ENCODE measurements at places on chromosomes 2 and 18.

- DNase-seq, result no peak
- no peaks in the 10 kb centered on the region for H3K36me3 ChIP-seq
- no peak overlapping the region for H3K27ac ChIP-seq
- no peak overlapping the region for H3K4me3 ChIP-seq
- no peaks in the 10 kb centered on the region for H3K4me1 ChIP-seq
Measured at GRCh38 chr2:237540823-237541222, 25.6 kb upstream of the PRLH start.

GRCh38 chr18:48229552-48229981 is 179.6 kb downstream of the ZBTB7C start:
- no peak for DNase-seq
- peaks cover 22% of the 10 kb centered on the region for H3K4me1 ChIP-seq
- H3K4me3 ChIP-seq, result no peak overlapping the region
- H3K27me3 ChIP-seq, result peaks cover 2% of the 10 kb centered on the region

DNA sequence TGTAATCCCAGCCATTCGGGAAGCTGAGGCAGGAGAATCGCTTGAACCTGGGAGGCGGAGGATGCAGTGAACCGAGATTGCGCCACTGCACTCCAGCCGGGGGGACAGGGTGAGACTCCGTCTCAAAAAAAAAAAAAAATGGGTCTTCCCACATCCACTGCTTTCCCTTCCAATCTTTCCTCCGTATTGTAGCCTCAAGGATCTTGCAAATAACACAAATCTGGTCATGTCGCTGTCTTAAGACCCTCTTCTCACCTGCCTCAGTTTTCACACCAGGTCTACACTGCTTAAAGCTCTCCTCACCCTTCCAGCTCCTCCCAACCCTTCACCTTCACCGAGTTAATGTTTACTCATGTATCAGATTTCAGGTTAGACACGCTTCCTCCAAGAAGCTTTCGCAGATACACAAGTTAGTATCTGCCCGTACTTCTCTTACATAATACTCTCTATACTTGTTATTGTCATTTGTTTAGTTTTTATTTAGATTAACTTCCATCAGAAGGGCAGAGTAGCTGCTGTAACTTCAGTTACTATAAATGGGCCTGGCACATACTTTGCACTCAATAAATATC is 1.5 kb downstream of the IER3IP1 start:
- no peak overlapping the region for H3K4me3 ChIP-seq
- DNase-seq, result no peak
- H3K4me1 ChIP-seq, result peaks cover 6% of the 10 kb centered on the region
- peaks cover 9% of the 10 kb centered on the region for H3K27me3 ChIP-seq
- H3K27ac ChIP-seq, result no peak overlapping the region

GRCh38 chr18:21571772-21572171 is 28.7 kb downstream of the ESCO1 start:
- no peak overlapping the region for H3K27ac ChIP-seq
- H3K4me1 ChIP-seq, result peaks cover 19% of the 10 kb centered on the region
- peaks cover 44% of the 10 kb centered on the region for H3K36me3 ChIP-seq

GRCh38 chr18:3649135-3649632 is 199.2 kb downstream of the TGIF1 start:
- H3K27me3 ChIP-seq, result peaks cover 8% of the 10 kb centered on the region
- no peak overlapping the region for H3K27ac ChIP-seq
- DNase-seq, result no peak
- H3K36me3 ChIP-seq, result no peaks in the 10 kb centered on the region
- no peak overlapping the region for H3K4me3 ChIP-seq

- H3K27me3 ChIP-seq, result no peaks in the 10 kb centered on the region
- DNase-seq, result no peak
- peaks cover 24% of the 10 kb centered on the region for H3K36me3 ChIP-seq
- no peaks in the 10 kb centered on the region for H3K4me1 ChIP-seq
- H3K27ac ChIP-seq, result no peak overlapping the region
Measured at GRCh38 chr2:20609995-20610357, 40.9 kb downstream of the HS1BP3 start.

GRCh38 chr2:71460595-71461303 is 7.4 kb downstream of the DYSF start:
- peaks cover 4% of the 10 kb centered on the region for H3K27me3 ChIP-seq
- no peak overlapping the region for H3K4me3 ChIP-seq
- no peak overlapping the region for H3K27ac ChIP-seq
- peaks cover 6% of the 10 kb centered on the region for H3K4me1 ChIP-seq
